ENCODE measurements at places on chromosomes 6 and 20. TPM values are rescaled to one million over a fixed set of nuclear protein-coding genes. Genes with fewer than 3 reads are reported as not detected.

DNA sequence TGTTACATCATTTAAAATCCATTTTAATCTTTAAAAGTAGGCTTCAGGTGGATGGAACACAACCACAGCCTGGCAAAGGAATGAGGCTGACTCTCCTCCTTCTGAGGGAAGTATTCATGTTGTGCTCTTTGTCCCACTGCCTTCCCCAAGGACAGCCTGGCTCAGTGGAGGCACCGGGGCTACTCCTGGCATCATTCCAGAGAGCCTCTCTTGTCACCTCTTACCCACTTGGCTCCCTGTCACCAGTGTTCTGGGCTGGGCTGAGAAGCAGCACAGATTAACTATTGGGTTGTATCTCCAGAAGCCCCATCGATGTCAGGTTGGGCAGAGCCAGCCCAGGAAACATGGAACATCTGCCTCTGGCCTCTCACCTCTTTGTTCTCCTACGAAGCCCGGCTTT lies 10.7 kb upstream of the TP53INP2 start:
- DNase-seq: no peak

GRCh38 chr6:138726066-138726756 lies 47.4 kb upstream of the CCDC28A start:
- peak; percentile 28 for DNase-seq

DNA sequence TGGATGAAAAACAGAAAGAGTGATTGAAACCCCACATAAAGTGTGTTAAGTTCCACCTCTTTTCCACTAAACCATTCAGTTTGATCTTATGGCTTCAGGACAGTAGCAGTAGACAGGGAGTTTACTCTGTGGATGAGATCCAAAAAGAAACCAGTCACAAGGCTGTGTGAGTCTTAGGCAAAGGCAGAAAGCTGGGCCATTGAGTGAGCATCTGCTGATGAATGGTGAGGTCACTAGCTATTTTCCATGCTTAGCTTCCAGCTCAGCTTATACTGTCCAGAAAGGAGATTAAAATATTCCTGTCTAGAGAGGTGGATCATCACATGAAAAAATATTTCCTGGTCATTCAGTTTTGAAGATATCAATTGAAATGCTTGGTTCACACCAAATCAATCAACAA lies 1643.9 kb downstream of the HACE1 start:
- DNase-seq: no peak

DNA sequence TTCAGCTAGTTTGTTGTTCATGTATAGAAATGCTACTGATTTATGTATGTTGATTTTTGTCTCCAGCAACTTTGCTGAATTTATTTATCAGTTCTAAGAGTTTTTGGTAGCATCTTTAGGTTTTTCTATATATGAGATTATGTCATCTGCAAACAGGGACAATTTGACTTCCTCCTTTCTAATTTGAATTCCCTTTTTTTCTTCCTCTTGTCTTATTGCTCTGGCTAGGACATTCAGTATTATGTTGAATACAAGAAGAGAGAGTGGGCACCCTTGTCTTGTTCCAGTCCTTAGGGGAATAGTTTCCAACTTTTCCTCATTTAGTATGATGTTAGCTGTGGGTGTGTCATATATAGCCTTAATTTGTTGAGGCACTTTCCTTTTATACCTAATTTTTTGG lies 58.2 kb downstream of the CDH26 start:
- no peak for DNase-seq

Gene DIDO1
- 53.2 TPM for total RNA-seq

GRCh38 chr6:87701676-87702588 lies at the start of gene AKIRIN2:
TSS of gene AKIRIN2 (minus strand) at chr6:87702233. CDS start at chr6:87701684, 549 bp downstream.
- peak; percentile 98 for DNase-seq

GRCh38 chr6:27575594-27576361 lies 102.9 kb upstream of the ZNF184 start:
- DNase-seq: peak; percentile 52

Gene TSBP1
- total RNA-seq: not detected

- no peak for DNase-seq
Observed at GRCh38 chr6:23620911-23621401, 505.1 kb upstream of the NRSN1 start.

DNA sequence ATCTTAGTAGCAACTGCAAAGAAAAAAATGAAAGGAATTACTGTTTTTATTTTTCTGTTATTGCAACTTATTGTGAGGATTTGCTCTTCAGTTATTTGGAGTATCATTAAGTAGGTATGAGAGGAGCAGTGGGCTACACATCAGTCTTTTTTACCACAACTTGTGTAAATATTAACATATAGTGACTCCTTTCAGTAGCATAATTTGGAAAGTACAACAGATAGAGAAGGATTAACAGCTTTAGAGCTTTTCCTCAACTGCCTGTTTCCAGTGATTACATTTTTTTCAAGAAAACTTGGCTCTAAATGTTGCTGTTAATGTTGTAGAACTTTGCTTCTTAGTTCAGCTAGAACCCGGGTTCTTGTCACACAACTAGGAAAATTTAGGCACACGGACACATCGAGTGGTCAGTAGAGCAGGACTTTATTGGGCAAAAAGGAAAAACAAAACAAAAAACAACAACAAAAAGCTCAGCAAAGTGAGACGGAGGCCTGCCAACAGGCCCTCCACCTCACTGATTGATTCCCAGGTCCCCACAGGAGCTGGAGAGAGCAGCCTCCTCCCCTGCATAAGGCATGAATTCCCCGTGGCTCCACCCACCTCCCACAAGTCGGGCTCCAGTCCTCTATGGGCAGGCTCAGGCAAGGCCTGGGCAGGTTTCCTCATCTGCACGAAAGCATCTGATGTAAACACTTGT lies 75.1 kb downstream of the ADGRG6 start:
- peak; percentile 84 for DNase-seq

Gene CLIC5
- not detected for total RNA-seq

DNA sequence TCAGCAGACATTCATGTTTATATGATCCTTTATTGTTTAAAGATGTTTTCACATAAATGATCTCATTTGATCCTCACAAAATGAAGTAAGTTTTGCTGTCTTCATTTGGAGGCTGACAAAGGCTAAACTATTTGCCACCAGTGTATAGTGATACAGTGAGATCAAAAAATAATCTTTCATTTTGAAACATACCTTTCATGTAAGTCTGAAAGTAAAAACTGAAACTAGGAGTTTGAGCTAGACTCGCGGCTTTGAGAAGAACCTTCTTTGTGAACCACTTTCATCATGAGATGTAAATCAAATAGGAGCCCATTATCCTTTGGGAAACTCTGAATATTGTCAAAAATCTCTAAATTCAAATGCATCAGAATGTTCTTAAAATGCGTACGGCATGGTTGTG lies 40.3 kb upstream of the SPTLC3 start:
- DNase-seq: no peak

Gene WASF1
- 14.7 TPM for total RNA-seq

DNA sequence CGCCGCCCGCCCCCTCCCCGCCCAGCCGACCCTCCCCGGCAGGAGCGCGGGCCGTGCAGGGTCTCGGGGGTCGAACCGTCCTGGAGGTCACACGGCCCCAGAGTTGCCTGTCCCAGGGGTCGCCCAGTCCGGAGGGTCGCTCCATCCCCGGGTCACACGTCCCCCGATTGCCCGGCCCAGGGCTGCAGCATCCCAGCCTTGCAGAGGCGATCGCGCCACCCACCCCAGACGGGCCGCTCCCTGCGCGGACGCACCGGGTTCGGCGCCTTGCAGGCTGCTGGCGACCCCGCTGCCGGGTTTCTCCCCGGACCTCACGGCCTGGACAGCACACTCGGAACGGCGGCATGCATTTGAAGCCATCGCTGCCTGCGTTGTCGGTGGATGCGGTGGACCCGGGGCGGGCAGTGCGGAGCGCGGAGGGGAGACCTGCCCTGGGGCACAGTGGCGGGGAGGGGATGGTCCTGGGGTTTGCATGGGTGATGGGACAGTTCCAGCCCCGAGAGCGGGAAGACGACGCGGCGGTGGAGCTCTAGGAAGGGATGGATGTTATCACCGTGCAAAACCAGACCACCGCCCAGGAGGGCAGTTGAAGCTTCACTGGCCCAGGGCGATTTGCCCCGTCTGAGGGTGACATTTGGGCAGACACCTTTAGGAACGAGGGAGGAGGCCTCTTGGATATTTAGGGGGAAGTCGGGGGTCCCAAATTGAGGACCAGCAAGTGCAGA lies 22.7 kb upstream of the FRMD1 start:
- no peak for DNase-seq

- no peak for DNase-seq
Observed at GRCh38 chr20:46060301-46060881, 29.4 kb downstream of the NCOA5 start.

- DNase-seq: no peak
Observed at GRCh38 chr6:22627644-22628043, 58.3 kb downstream of the HDGFL1 start.

GRCh38 chr6:52635049-52635577 lies 35.8 kb upstream of the TMEM14A start:
- no peak for DNase-seq

- DNase-seq: peak; percentile 66
Observed at GRCh38 chr20:37276494-37277252, 12.8 kb upstream of the MANBAL start.

GRCh38 chr20:46674253-46675083 lies 14.8 kb downstream of the TP53RK start:
- no peak for DNase-seq

DNA sequence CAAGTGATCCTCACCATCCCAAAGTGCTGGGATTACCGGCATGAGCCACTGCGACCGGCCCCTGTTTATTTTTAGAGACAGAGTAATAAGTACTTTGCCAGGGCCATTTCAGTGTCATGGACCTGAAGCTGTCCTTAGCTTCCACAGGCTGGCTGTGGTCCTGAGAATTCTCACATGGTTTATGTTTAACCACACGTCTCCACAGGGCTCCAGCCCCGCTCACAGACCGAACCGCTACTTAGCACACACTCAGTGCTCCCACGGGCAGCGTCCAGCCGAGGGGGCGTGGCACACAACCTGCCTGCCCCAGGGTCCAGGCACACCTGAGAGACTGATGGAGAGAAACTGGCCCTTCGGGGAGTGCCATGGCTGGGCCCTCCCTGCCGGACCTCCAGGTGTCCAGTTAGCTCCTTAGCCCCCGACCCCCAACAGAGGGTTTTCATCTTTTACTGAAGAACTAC lies 11.7 kb downstream of the ACSS1 start:
- DNase-seq: no peak

- no peak for DNase-seq
Observed at GRCh38 chr6:121868206-121868605, 432.8 kb downstream of the GJA1 start.

- DNase-seq: peak; percentile 22
Observed at GRCh38 chr20:62123450-62124118, 1.3 kb downstream of the LSM14B start.

Gene ARMC2
- 2.5 TPM for total RNA-seq

DNA sequence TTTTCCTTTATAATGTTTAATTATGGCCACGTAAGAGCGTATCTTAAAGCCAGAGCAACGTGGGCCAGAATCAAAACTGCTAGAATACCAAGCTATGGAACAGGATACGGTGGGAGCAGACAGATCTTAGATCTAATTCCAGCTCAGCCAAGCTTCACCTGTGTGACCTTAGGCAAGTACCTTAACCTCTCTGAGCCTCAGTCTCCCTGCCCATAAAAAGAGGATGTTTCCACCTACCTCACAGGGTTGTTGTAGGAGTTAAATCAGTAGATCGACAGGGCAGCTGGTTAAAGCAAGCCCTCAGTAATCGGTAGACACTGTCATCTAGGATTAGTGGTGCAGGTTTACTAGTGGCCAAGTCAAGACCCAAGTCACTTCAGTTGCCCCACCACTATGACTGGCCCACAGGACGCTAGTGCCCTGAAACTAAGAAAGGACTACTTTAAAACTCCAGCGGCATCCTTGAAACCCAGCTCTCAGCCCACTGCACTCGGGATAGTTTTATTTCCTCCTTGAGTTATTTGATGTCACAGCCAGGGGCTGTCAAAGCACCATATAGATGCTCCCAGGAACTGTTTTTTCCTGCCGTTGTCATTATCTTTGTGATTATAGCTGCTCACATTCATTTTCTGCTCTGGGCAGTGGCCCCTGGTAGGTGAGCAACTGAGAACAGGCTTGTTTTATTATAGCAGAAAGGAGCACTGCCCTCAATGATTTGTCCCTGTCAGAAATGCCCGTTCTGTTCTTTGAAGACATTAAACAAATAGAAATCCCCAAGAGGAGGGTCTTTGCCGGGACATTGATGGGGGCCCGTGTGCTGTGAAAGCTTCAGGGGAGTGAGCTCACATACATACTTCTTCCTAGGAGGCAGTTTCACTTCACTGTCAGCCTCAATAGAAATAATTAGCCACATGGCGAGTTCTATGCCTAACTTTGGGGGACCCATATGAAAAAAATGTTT lies 63.1 kb downstream of the ISM1 start:
- no peak for DNase-seq

GRCh38 chr20:38715646-38716045 lies 8.6 kb upstream of the SLC32A1 start:
- DNase-seq: no peak

GRCh38 chr6:15336900-15337560 lies 91.2 kb downstream of the JARID2 start:
- no peak for DNase-seq

DNA sequence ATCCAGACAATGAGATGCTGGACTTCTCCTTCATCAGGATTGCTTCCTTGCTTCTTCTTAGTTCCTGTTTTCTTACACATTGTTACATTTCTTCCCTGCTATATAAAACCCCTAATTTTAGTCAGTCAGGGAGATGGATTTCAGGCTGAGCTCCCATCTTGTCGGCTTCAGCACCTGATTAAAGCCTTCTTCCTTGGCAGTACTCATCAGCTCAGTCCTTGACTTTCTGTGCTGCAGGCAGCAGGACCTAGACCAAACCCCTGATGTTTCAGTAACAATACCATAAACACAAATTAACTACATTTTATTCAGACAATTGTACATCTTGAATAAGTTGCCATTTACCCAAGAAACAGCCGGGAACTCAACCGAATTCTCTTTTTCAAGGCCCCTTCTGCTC lies 156.4 kb upstream of the RREB1 start:
- no peak for DNase-seq

Gene C6orf58
- not detected for total RNA-seq

GRCh38 chr20:5196149-5196548 lies 69.3 kb downstream of the CDS2 start:
- no peak for DNase-seq

DNA sequence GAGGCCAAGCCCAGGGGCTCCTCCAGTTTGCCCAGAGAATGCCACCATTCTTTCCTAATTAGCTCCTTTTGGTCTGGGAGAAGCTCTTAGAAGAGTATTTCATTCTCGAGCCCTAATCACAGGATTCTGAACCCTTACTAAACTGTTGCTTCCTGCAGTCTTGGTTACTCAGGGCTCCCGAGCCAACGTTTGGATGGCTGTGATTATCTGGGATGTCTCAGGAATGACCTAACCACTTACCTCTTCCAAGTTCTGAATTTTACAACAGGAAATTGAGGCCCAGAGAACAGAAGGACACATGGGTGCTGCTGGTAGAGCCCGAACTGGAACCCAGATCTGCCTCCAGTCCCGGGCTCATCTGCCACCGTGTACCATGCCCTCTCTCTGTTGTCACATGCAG lies 22.2 kb upstream of the PNPLA1 start:
- no peak for DNase-seq

- no peak for DNase-seq
Observed at GRCh38 chr6:15077006-15077405, 168.9 kb upstream of the JARID2 start.

Data from mammary epithelial cell (primary cell).